ENCODE measurements at places on chromosomes 16 and 17.
A peak's percentile ranks its signal among the peaks of the same experiment; 100 is the strongest.

- H3K27ac ChIP-seq, result no peak overlapping the region
- no peak for DNase-seq
- H3K4me3 ChIP-seq, result no peak overlapping the region
- H3K4me1 ChIP-seq, result peaks cover 4% of the 10 kb centered on the region
- H3K27me3 ChIP-seq, result no peaks in the 10 kb centered on the region
Observed at GRCh38 chr17:48819466-48819865, 2.4 kb upstream of the TTLL6 start.

DNA sequence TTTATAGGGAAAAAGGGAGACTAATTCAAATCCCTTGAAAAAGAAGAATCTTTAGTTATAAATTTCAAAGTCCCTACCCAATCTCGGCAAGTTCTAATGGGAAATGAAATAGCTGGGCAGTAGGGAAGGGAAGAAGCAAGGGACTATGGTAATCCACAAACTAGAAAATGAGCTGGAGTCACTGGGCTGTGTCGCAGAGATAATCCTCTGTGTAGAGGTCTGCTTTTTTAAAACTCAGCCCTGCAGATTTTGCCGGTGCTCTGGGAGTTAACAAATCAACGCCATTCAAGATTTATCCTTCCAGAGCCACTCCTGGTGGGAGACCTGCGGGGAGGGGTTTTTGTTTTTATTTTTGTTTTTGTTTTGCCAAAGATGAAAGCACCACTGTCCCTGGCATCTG lies 20.8 kb downstream of the SNX11 start:
- H3K27me3 ChIP-seq, result no peaks in the 10 kb centered on the region
- no peak overlapping the region for H3K27ac ChIP-seq
- H3K4me3 ChIP-seq, result no peak overlapping the region
- no peaks in the 10 kb centered on the region for H3K36me3 ChIP-seq
- no peak for DNase-seq

GRCh38 chr16:31138621-31139578 lies 3.4 kb upstream of the PRSS8 start:
- DNase-seq, result no peak
- H3K4me3 ChIP-seq, result no peak overlapping the region
- peaks cover 21% of the 10 kb centered on the region for H3K4me1 ChIP-seq
- H3K27ac ChIP-seq, result no peak overlapping the region

DNA sequence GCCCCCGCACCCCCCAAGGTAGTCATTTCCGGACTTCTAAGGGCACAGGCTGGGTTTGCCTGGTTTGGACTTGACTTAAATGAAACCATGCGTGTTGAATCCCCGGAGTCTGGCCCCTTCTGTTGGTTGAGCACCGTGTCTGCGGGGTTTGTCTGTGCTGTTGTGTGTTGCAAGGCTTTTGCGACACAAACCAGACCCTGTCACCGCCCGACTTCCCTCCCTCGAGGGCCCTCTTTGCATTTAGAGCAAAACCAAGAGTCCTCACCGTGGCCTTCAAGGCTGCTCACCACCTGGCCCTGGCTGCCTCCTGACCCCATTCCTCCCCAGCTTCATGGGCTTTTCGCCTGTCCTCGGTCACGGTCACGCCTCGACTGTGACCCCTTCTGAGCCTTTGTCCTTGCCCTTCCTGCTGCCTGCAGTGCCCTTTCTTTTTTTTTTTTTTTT lies 7.4 kb downstream of the CRISPLD2 start:
- H3K4me1 ChIP-seq, result no peaks in the 10 kb centered on the region
- H3K27ac ChIP-seq, result no peak overlapping the region
- DNase-seq, result no peak

- peaks cover 20% of the 10 kb centered on the region for H3K36me3 ChIP-seq
- no peak overlapping the region for H3K27ac ChIP-seq
- H3K4me3 ChIP-seq, result no peak overlapping the region
- H3K27me3 ChIP-seq, result no peaks in the 10 kb centered on the region
- H3K4me1 ChIP-seq, result 0 out of 2 replicates have a peak, but pooled peaks cover 2% of the 10 kb centered on the region
Observed at GRCh38 chr17:82441691-82442487, 8.7 kb downstream of the CYBC1 start.

GRCh38 chr17:81341516-81342268 lies 46.6 kb upstream of the SLC38A10 start:
- H3K27ac ChIP-seq, result no peak overlapping the region
- H3K27me3 ChIP-seq, result peaks cover 34% of the 10 kb centered on the region
- DNase-seq, result no peak
- no peaks in the 10 kb centered on the region for H3K36me3 ChIP-seq
- H3K4me1 ChIP-seq, result peaks cover 20% of the 10 kb centered on the region

DNA sequence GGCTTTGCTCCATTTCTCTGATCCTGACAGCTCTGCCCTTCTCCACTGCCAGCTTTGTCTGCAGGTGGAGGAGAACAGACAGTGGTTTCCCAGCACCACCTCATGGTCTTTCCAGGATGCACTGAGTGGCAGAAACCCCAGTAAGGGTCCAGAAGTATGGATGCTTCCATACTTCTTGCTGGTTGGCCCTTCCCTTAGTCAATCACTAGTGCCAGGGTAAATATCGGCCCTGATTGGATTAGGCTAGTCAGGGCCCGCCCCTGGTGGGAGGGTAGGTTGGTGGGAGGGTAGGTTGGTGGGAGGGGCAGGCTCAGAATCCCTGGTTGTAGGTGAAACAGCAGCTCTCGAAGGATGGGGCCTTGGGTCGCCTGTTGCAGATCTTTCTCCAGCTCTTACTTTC lies 10.2 kb downstream of the RNF213 start:
- no peak overlapping the region for H3K4me3 ChIP-seq
- no peak overlapping the region for H3K27ac ChIP-seq
- DNase-seq, result peak; percentile 67
- H3K27me3 ChIP-seq, result no peaks in the 10 kb centered on the region

DNA sequence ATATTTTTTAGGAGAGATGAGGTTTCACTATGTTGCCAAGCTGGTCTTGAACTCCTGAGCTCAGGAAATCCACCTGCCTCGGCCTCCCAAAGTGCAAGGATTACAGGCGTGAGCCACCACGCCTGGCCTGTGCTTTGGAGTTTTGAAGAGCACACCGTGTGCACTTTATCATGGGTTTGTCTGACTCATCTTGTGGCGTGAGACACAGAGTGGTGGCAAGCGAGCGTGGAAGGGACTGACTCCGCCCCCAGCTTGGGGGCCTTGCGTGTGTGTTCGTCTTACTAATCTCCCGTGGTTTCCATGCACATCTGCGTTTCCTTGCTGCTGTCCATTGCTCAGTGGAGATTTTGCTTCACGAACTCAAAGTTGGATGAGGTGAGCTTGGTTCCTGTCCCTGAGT lies 22.9 kb downstream of the CRAMP1 start:
- H3K27me3 ChIP-seq, result no peaks in the 10 kb centered on the region
- H3K4me3 ChIP-seq, result no peak overlapping the region
- H3K4me1 ChIP-seq, result no peaks in the 10 kb centered on the region

DNA sequence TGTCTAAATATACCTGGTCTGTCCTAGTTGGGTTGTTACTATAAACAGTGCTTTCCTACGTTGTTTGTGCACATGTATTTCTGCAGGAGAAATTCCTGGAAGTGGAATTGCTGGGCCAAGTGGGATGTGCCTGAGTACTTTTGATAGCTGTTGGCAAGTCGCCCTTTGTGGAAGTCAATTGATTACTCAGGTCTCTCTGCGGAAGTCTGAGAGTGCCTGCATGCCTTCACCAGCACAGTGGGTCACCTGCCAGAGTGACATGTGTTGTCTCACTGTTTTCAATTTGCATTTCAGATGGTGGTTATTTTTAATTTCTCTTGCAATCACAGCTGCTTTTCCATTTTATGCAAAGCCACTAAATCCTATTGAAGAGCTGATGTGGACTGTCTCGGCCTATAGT lies 2.3 kb upstream of the MVD start:
- H3K4me1 ChIP-seq, result no peaks in the 10 kb centered on the region
- no peak overlapping the region for H3K4me3 ChIP-seq
- no peak for DNase-seq

- no peak overlapping the region for H3K4me3 ChIP-seq
- DNase-seq, result no peak
Observed at GRCh38 chr16:82146957-82147356, 23.1 kb downstream of the MPHOSPH6 start.

- no peaks in the 10 kb centered on the region for H3K4me1 ChIP-seq
- H3K36me3 ChIP-seq, result no peaks in the 10 kb centered on the region
- no peak for DNase-seq
- no peak overlapping the region for H3K27ac ChIP-seq
- no peak overlapping the region for H3K4me3 ChIP-seq
Observed at GRCh38 chr17:31479524-31479923, 88.0 kb downstream of the RAB11FIP4 start.

DNA sequence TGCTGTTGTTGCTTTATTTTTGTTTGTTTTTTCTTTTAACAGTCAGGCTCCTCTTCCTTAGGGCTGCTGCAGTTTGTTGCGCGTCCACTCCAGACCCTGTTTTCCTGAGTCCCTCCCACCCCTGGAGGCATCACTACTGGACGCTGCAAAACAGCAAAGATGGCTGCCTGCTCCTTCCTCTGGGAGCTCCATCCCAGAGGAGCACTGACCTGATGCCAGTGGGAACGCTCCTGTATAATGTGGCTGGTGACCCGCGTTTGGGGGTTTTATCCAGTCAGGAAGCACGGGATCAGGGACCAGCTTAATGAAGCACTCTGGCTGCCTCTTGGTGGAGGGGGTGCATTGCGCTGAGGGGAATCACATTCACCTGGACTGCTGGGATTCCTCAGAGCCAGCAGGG lies 1005.6 kb downstream of the CDH8 start:
- no peaks in the 10 kb centered on the region for H3K4me1 ChIP-seq
- no peak overlapping the region for H3K27ac ChIP-seq
- no peaks in the 10 kb centered on the region for H3K36me3 ChIP-seq
- H3K4me3 ChIP-seq, result no peak overlapping the region

- DNase-seq, result no peak
- H3K27me3 ChIP-seq, result no peaks in the 10 kb centered on the region
- no peaks in the 10 kb centered on the region for H3K4me1 ChIP-seq
- no peak overlapping the region for H3K27ac ChIP-seq
- no peaks in the 10 kb centered on the region for H3K36me3 ChIP-seq
Observed at GRCh38 chr16:48271728-48272127, 24.4 kb upstream of the ABCC11 start.

GRCh38 chr16:85363881-85364280 lies 249.2 kb upstream of the GSE1 start:
- no peaks in the 10 kb centered on the region for H3K36me3 ChIP-seq
- no peak for DNase-seq
- H3K27ac ChIP-seq, result no peak overlapping the region
- no peaks in the 10 kb centered on the region for H3K27me3 ChIP-seq

GRCh38 chr16:23668225-23668624 lies 10.5 kb upstream of the PLK1 start:
- no peak overlapping the region for H3K4me3 ChIP-seq
- H3K36me3 ChIP-seq, result peaks cover 8% of the 10 kb centered on the region
- no peaks in the 10 kb centered on the region for H3K27me3 ChIP-seq
- no peak overlapping the region for H3K27ac ChIP-seq

- no peak overlapping the region for H3K4me3 ChIP-seq
- no peaks in the 10 kb centered on the region for H3K27me3 ChIP-seq
Observed at GRCh38 chr16:2983706-2984136, 3.5 kb upstream of the PKMYT1 start.

DNA sequence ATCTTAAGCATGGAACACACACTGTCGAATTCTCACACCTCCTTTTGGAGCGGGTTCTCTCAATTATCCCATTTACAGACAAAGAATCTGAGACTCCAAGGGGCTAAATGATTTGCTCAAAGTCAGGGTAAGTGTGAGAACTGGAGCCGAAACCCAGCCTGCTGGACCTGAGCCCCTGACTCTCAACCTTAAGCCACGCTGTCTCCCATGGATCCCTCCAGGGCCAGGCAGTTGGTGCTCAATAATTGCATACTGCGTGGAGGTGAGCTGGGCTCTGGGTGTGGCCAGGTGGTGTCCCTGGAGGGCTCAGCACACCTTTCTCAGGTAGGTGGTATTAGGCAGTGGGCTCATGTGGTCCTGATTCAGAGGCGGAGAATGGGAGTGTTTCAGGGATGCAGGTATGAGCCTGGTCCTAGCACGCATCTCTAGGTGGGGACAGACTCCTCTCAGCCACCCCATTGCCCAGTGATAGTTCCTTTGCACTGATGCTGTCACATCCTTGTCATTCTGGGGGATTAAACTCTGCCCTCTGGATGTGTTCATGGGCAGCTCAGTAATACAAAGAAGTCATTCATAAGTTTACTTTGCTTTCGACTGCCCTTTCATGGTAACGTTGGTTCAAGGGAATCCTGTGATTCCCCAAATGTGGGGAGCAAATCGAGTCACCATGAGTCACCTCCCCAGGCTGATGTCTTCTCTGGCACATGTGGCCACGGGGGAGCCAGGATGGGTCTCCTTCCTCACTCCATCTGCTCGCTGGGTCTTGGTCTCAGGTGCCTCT lies 399.5 kb upstream of the TNRC6C start:
- no peak overlapping the region for H3K4me3 ChIP-seq
- no peaks in the 10 kb centered on the region for H3K4me1 ChIP-seq
- H3K27ac ChIP-seq, result no peak overlapping the region
- no peaks in the 10 kb centered on the region for H3K27me3 ChIP-seq

DNA sequence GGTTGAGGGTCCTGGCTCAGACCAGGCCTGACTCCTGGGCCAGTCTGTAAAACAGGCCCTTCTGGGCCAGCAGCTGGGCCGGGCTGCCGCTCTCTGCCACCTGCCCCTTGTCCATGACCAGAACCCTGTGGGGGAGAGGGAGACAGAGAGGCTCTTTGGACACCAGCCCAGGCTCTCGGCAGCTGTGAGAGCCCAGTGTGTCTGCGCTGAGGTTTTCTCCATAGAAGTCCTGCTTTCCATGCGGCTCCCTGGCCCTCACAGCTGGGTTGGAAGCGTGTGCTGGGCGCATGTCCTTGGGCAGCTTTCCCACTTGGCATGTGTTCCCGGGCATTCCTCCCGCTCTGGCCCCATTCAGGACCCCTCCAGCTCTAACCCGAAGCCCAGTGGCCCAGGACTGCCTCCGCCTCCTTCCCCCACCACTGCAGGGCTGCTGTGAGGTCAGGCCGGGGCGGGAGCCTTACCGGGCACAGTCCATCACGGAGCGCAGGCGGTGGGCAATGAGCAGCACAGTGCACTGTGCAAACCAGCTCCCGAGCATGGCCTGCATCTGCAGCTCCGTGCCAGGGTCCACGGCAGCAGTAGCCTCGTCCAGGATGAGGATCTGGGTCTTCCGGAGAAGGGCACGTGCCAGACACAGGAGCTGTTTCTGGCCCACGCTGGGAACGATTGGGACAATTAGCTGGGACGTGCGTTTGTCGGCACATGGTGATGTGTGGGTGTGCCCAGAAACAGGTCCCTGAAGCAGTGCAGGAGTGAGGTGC lies 73.0 kb downstream of the ABCC6 start:
- no peaks in the 10 kb centered on the region for H3K27me3 ChIP-seq
- H3K36me3 ChIP-seq, result no peaks in the 10 kb centered on the region
- no peak for DNase-seq
- no peak overlapping the region for H3K27ac ChIP-seq
- no peaks in the 10 kb centered on the region for H3K4me1 ChIP-seq

- no peak overlapping the region for H3K4me3 ChIP-seq
- no peaks in the 10 kb centered on the region for H3K27me3 ChIP-seq
- no peaks in the 10 kb centered on the region for H3K36me3 ChIP-seq
- DNase-seq, result no peak
- H3K4me1 ChIP-seq, result 0 out of 2 replicates have a peak, but pooled peaks cover 2% of the 10 kb centered on the region
Observed at GRCh38 chr16:70470927-70471341, 16.5 kb downstream of the FCSK start.

- no peak for DNase-seq
- no peak overlapping the region for H3K4me3 ChIP-seq
- H3K36me3 ChIP-seq, result no peaks in the 10 kb centered on the region
- H3K4me1 ChIP-seq, result no peaks in the 10 kb centered on the region
- H3K27me3 ChIP-seq, result peaks cover 15% of the 10 kb centered on the region
- no peak overlapping the region for H3K27ac ChIP-seq
Observed at GRCh38 chr16:424033-424622, 1.3 kb upstream of the RAB11FIP3 start.
